NAMALWA (cell line): ENCODE measurements at places on chromosomes 2 and 18.

- peak; percentile 54 for DNase-seq
Observed at GRCh38 chr2:159713631-159714246, 1.4 kb downstream of the MARCHF7 start.

DNA sequence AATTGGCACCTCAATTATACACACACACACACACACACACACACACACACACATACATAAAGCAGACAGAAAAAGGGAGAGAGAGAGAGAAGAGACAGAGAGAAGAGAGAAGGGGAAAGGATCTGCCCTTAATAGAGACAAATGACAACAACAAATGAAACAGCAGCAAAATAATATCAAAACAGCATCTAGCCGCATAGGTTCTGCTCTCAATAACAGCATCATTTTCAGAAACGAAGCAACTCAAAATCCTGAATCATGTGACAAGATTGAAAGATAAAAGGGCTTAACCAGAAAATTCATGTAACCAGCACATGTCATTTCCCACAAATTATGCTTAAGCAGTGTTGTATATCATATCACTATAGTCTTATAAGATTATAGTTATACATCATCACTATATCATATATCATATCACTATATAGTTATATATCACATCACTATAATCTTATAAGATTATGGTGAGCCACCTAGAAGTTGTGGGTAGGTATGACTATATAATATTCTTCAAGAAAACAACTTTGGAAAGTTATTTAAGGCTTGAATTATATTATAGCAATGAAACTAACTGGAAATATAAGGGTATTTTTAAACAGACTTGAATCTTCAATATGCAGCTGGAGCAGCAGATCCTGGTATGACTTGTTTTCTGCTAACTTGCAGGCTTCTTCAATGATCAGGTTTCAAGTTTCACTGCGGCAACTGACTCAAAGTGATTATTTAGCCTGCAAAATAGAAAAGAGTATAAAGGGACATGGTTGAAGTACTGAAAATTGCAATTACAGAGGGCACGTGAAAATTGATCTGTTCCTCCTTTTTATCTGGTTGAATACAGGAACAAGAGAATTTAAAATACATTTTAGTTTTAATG lies 16.1 kb upstream of the VPS54 start:
- DNase-seq, result no peak

DNA sequence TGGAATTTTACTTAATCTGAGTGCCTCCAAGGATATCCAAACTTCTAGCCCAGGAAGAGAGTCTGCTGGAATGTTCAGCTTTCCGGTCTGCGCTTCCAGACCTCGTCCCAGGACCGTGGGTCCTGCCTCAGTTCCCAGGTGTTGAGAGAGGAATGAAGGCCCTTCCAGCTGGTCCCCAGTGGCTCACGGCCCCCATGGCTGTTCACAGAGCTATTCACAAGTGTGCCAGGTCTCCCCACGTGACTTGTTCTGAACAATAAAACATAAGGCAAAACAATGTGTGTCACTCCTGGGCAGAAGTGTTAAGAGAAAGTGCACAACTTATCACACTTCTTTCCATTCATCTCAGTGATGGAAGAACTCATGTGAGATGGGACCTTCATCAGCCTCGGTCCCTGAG lies 20.1 kb upstream of the TEX51 start:
- no peak for DNase-seq

- DNase-seq, result no peak
Observed at GRCh38 chr2:72211350-72211749, 63.7 kb upstream of the CYP26B1 start.

DNA sequence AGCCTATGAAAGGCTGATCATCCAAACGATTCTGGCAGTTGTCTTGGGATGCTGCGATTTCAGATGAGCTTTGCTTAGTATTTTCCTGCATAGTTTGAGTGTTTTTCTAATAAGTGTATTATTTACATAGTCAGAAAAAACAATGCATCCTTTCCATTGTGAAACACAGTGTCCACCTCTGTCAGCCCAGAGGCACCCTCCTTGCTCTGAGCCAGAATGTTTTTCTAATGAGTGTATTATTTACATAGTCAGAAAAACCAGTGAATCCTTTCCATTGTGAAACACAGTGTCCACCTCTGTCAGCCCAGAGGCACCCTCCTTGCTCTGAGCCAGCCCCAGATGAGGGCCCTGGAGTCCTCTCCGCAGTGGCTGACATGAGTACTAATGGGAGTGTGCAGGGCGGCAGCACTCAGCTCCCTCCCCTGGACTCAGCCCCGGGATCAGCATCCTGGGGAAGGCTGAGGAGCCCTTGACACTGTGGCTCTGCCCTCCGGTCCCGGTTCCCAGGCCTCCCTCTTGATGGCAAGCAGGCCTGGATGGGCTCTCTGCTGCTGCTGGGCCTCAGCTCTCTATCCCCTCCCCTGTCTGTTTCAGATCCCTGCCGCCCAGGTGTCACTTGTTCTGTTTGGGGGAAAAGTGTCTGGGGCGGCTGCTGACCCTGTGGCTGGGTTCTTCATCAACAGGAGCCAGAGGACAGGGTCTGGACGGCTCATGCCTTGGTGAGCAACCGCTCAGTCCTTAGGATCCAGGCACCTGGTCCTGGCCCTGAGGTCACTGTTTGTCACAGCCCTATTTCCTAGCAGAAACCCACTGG lies 5.9 kb downstream of the MFSD2B start:
- DNase-seq, result no peak

GRCh38 chr2:10668402-10669012 lies 21.3 kb downstream of the NOL10 start:
- DNase-seq, result peak; percentile 85

- no peak for DNase-seq
Observed at GRCh38 chr2:195694553-195694952, 37.5 kb downstream of the SLC39A10 start.
